ENCODE measurements at places on chromosomes 12 and 14.

- DNase-seq: no peak
Observed at GRCh38 chr14:35390577-35391387, 13.8 kb downstream of the NFKBIA start.

DNA sequence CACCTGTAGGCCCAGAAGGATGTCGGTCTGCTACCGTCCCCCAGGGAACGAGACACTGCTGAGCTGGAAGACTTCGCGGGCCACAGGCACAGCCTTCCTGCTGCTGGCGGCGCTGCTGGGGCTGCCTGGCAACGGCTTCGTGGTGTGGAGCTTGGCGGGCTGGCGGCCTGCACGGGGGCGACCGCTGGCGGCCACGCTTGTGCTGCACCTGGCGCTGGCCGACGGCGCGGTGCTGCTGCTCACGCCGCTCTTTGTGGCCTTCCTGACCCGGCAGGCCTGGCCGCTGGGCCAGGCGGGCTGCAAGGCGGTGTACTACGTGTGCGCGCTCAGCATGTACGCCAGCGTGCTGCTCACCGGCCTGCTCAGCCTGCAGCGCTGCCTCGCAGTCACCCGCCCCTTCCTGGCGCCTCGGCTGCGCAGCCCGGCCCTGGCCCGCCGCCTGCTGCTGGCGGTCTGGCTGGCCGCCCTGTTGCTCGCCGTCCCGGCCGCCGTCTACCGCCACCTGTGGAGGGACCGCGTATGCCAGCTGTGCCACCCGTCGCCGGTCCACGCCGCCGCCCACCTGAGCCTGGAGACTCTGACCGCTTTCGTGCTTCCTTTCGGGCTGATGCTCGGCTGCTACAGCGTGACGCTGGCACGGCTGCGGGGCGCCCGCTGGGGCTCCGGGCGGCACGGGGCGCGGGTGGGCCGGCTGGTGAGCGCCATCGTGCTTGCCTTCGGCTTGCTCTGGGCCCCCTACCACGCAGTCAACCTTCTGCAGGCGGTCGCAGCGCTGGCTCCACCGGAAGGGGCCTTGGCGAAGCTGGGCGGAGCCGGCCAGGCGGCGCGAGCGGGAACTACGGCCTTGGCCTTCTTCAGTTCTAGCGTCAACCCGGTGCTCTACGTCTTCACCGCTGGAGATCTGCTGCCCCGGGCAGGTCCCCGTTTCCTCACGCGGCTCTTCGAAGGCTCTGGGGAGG is at the start of gene LTB4R:
Gene LTB4R, plus strand, starts transcription at position 857 of the 959 bp plus-strand sequence. CDS start 4,150 bp downstream, outside the sequence.
- DNase-seq: no peak

DNA sequence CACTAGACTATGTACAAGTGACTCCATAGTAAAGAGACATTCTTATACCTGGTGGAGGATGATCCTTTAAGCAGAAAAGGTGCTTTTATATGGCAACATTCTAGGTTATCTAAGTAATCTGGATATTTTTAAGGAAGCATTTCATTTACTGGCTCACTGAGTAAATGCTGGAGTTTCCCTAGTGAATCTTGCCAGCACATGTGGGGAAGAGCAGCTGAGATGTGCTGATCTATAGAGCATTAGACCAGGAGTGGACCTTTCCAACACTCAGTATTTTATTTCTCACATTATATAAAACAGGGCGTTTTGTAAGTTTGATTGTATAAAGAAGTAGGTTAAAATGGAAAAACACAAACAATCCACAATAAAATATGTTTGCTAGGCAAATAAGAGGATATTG is 478.5 kb downstream of the ATP23 start:
- peak; percentile 33 for DNase-seq

- no peak for DNase-seq
Observed at GRCh38 chr14:37198273-37198598, 499 bp downstream of the MIPOL1 start.

DNA sequence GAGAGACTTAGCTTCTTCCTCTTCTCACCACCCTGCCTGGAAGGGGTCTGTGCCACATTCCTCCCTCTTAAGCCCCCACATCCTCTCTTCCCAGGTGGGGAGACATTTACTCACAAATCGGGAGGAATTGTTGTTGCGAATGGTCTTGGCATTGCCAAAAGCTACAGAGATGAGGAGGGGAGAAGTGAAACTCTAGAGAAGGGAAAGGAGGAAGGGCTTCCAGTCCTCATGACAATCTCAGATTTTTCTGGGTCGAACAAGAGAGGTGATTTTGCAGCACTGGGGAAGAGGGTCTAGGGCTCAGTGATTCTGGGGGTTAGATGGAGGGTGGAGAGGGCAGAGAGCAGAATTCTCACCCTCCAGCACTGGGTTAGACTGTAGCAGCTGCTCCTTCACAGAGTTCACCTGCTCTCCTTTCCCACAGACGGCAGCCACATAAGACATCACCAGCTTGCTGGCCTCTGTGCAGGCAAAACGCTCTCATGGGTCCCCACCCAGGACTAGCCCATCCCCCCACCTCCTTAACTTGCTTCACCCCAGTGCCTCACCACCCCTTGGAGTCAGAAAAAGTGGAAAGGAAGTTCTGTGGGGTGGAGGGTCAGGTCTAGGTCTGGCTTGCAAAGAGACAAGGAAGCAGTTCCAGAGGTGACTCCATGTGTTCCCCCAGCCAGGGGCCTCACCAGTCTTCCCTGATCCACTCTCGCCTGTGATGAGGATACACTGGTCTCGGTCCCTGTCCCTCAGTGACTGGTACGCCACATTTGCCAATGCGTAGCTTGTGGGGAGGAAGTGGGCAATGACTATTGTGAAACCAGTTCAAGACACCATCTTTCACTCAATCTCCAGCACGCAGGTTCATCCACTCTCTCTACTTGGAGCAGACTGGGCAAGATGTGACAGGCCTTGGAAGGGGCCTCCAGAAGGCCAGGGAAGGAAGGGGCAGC is 2.7 kb downstream of the MYO1A start:
- DNase-seq: no peak

GRCh38 chr12:91493308-91493707 is 310.7 kb upstream of the DCN start:
- DNase-seq: no peak

GRCh38 chr12:87848248-87848868 is 180.8 kb downstream of the C12orf50 start:
- DNase-seq: peak; percentile 66

GRCh38 chr12:124233041-124233796 is 61.7 kb upstream of the RFLNA start:
- no peak for DNase-seq

GRCh38 chr12:14885718-14886221 is at the start of gene MGP:
Gene MGP, minus strand, starts transcription at chr12:14885854. Its CDS starts 63 bp downstream, at chr12:14885791.
- DNase-seq: peak; percentile 20

All from NCI-H1092 treated with DMSO at 0.1 percent for 48 hours (cell line).